Cardiac muscle cell (in vitro differentiated cells and primary cell): ENCODE measurements at places on chromosomes 3 and 15.

GRCh38 chr3:104909198-104909597, 457.5 kb upstream of the ALCAM start:
- DNase-seq = peak; percentile 43

GRCh38 chr15:87470923-87471322, 785.6 kb downstream of the NTRK3 start:
- DNase-seq = no peak

GRCh38 chr3:113531826-113532697, at the start of gene SIDT1:
Gene SIDT1, plus strand, starts transcription at chr3:113532555. Its CDS starts 467 bp downstream, at chr3:113533022.
- DNase-seq = peak; percentile 15

- DNase-seq = peak; percentile 99
These were observed 36.5 kb upstream of the UACA start for GRCh38 chr15:70799667-70800450.

DNA sequence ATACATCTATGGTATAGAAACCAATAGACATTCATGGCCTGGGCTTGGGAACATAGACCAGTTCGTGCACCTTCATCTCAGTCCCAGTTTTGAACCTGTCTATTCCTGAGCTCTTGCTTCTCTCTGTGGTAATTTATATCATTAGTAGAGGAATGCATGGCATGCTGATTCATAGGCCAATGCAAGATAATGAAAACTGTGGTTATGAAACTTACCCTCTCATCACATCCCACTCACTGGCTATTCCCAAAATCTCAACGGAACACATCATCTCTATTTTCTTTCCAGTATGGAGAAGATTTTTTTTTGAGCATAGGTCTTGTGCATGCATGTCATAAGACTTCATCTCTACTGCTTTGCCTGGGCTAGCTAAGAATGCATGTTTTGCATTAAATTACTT, 18.7 kb upstream of the P2RY12 start:
- DNase-seq = no peak

- DNase-seq = peak; percentile 90
These were observed 1.4 kb downstream of the PFN2 start for GRCh38 chr3:149969110-149969939.

DNA sequence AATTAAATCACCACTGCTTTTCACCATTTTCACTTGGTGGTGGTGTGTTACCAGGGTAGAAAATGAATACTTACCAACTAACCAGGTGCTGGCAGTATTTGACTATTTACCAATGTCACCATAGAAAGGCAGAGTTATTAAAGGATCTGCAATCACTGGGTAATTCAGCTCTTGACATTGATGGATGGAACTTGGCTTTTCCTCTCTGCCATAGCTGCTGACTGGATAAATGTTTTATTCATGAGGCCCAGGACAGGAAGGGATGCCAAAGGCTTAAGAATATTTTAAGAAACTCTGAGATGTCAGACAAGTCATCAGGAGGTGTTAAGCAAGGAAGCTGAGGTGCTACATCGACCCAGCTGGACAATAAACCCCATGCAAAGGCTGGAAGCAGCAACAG, 495.5 kb upstream of the CFAP20DC start:
- DNase-seq = no peak

DNA sequence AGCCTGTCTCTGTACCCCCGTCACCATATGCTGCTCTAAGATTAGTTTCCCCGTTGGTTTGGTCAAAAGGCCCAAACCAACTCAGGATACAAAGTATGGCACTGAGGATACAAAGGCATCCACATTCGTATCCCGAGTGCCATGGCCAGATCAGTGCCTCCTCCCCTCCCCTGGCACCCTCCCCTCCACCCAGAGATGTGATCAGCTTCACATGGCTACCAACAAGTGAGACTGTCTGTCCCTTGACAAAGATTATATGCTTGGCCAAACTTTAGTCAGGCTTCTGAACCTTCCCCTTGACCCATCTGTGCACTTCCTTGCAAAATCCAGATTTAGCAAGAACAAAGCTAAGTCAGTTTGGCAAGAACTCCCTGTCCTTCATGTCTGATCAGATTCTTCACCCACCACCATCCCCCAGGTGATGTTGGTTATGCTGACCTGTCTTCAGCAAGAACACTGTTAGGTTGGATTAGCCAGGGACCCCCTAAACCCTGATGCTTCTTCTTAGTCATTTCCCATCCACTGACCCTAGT, 61.7 kb downstream of the KLF15 start:
- no peak for DNase-seq

GRCh38 chr15:83810110-83810509, 156.2 kb downstream of the ADAMTSL3 start:
- DNase-seq = no peak

- no peak for DNase-seq
These were observed 778 bp downstream of the CRBN start for GRCh38 chr3:3178498-3179328.

DNA sequence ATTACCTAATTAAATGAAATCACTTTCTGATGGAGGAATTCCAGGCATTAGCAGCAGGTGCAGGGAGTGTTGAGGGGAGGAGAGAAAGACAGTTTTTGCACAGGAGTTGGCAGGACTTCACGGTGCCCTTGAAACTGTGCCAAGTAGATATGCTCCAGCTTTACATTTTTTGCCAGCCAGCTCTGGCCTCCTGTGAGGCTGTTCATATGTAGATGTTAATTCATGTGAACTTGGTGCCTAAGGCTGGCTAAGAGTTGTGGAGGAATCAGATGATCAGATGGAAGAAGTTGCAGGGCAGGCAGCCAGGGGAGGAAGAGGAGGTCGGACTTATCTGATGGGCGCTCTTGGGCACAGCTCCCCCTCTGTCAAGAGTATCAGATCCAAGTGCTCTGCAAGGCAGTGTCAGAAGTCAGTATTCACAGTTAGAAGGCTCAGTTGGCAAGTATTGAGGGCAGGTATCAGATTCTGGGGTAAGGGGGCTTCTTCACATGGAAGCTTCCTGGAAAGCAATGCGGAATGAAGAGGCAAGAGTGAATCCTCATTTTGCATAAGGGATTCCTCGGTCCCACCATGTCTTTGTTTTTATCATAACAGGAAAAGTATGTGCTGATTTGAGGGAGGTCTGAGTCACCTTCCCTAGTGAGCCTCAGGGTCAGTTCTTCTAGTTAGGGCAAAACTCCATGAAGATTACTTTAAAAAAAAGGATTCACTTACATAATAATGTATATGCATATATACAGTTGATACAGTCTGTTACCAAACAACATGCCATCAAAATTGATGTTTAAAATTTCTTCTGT, 172.6 kb upstream of the UMPS start:
- DNase-seq = peak; percentile 57

GRCh38 chr15:74599156-74599555, 16.5 kb upstream of the CLK3 start:
- no peak for DNase-seq

- DNase-seq = peak; percentile 82
These were observed at the start of gene FOXP1 for GRCh38 chr3:71583566-71584393. Gene FOXP1, minus strand, starts transcription at chr3:71583728. Its CDS starts 385,347 bp downstream, at chr3:71198381.

DNA sequence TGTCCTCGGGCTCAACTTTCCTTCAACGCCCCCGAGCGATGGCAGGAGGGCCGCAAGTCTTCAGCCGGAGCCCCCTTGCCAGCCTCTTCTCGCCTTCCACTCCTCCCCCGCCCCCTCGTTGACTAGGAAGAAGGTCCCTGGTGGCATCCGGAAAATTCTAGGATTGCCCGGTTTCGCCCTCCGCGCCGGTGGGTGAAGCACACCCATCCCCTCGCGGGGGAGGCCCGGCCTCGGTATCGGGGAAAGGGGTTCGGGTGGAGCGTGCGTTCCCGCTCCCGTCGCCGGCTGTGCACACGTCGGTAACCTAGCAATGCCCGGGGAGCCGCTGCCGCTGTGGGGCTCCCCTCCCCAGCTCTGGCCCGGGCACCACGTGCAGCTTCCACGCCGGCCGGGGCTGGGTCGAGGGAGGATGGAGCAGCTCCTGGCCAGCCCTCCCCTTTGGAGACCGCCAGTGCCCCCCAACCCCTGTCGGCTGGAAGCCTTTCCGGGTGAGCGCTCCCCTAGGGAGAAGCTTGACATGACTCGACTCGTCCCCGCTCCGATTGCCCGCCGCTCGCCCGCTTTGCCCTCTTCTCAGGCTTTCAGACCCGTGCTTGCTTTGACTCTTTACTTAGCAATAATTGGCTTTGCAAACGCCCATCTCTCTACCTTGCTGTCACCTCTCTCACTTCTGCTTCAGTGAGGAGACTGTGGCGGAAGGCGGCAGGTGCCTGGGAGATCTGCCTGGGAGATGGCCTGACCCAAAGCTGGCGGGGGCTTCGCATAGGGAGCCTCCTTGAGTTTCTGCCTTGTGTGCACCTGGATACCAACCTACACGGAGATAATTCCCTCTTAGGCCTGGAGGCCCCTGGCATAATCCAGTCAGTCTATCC, 1.3 kb downstream of the CACNA1D start:
- no peak for DNase-seq

DNA sequence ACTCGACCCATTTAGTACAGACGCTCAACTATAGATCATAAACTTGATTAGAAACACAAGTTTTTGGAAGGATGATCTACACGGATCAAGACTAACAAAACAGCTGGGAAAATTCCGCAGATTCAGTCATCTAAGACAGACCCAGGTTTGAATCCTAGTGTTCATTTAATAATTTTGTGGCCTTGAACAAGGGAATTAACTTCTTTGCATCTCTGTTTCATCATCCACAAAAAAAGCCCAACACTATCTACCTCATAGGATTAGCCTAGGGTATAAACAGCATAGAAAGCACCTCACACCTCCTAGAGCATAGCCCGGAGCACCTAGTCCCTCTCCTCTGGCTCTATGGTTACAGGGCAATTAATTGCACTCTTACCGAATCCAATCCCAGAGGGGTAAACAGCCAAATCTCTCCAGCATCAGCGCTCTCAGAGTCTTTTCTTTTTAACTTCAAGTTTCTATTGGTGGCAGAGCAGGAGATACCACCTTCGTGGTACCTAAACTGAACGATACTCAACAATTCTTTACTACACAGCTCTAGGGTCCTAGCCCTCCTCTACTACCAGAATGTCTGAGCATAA, 3.5 kb downstream of the TBL1XR1 start:
- no peak for DNase-seq

- no peak for DNase-seq
These were observed 91.2 kb downstream of the TLE3 start for GRCh38 chr15:70006259-70007147.

GRCh38 chr3:117962750-117963149, 1071.9 kb downstream of the IGSF11 start:
- DNase-seq = no peak

DNA sequence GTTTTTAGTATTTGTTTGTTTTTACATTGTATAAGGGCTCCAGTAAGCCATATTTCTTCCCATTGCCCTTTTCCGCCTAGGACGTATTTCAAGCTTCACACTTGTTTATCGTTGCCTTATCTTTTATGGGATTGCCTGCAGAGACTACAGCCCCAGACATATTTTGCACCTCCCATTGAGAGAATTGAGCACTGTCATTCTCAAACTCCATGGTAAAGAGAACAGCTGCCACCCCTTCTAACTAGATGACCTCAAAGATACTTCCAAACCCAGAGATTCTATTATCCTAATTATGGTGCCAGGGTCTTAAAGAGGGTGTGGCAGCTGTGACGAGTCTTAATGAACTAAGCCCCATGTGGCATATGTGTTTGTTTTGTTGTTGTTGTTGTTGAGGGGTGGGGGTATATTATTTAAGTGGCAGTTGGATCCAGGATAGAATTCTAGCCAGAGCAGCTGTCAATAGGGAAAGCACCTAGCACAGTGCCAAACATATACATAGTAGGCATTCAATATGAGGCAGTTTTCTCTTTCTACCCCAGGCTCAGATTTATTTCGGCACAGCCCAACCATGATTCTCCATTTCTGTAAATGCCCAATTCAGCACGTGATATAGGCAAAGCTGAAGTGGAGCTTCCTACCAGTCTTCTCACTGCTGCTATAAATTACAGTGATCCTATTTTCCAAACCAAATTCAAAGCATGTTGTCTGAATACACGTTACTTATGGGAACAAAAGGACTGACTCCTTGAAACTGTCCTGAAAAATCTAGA, 932 bp upstream of the TP53BP1 start:
- no peak for DNase-seq

GRCh38 chr3:62094461-62094860, 278.9 kb downstream of the FEZF2 start:
- no peak for DNase-seq
